ENCODE measurements at places on chromosomes 5 and 9. TPM values are rescaled to one million over a fixed set of nuclear protein-coding genes. Genes with fewer than 3 reads are reported as not detected.

Gene DDX4
- not detected for total RNA-seq

DNA sequence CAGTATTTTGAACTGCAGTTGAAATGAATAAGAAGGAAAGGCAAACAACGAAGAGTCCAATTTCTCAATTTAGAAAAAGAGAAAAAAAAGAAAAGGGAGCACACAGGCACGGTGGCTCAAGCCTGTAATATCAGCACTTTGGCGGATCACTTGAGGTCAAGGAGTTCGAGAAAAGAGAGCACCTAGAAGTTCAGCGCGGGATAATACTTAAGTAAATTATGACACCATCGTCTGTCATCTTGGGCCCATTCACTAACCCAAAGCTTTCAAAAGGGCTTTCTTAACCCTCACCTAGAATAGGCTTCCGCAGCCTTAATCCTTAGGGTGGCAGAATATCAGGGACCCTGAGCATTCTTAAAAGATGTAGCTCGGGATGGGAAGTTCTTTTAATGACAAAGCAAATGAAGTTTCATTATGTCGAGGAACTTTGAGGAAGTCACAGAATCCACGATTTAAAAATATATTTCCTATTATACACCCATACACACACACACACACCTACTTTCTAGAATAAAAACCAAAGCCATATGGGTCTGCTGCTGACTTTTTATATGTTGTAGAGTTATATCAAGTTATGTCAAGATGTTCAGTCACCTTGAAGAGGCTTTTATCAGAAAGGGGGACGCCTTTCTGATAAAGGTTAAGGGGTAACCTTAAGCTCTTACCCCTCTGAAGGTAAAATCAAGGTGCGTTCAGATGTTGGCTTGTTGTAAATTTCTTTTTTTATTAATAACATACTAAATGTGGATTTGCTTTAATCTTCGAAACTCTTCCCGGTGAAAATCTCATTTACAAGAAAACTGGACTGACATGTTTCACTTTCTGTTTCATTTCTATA is 602 bp upstream of the CD274 start:
- peak; percentile 6 for DNase-seq

Gene PRSS3
- total RNA-seq, result 0.79 TPM

DNA sequence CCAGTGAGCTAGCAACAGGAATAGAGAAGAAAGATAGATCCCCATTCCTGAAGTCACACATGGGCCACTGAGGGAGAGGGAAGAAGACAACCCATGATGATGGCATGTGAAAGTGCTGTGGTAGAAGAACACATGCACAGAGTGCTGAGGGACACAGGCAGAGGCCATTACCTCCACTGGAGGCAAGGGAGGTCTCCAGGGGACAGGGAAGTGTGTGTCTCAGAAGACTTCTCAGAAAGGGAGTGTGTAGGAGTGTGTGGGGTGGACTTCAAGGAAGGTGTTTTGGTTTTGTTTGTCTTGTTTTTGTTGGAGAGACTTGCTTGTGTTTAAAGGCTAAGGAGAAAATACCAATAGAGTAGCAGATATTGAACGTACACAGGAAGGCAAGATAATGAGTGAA is 77.0 kb upstream of the SMARCA2 start:
- no peak for DNase-seq

GRCh38 chr5:175548626-175549311 is 70.4 kb downstream of the SFXN1 start:
- DNase-seq, result no peak

DNA sequence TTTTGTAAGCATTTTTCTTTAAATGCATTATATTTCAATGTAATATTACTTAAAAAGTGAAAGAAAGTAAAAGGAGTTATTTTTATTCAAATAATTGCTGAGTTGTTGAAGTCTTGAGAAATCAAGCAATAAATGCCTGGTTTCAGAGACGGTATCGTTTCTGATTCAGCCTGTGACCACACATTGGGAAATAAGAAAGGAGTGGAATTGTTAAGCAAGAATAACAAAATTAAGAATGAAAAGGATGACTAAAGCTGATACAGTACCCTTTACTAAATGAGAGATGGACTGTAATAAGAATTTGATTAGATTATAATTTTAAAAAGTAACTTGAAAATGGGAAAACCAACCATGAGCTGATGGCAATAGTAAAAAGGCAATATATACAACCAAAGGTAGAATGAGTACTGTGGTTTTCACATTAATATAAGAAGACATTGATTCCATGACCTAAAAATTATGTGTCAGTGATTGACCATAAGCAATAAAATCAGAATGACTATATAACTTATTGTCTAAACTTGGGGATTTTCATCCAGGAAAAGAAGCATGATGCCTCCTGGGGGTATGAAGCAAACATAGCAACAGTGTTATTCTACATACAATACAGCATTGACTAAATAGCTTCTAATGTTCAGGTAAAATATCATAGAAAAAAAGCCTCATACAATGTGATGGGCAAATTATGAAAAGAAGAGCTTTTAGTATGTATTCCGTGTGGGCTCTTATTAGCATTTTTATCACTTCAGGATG is 101.9 kb upstream of the PRDM9 start:
- DNase-seq, result no peak

GRCh38 chr5:76367623-76368371 is 35.3 kb upstream of the IQGAP2 start:
- no peak for DNase-seq

- DNase-seq, result peak; percentile 93
Observed at GRCh38 chr5:32709750-32710549, 1.2 kb upstream of the NPR3 start.

DNA sequence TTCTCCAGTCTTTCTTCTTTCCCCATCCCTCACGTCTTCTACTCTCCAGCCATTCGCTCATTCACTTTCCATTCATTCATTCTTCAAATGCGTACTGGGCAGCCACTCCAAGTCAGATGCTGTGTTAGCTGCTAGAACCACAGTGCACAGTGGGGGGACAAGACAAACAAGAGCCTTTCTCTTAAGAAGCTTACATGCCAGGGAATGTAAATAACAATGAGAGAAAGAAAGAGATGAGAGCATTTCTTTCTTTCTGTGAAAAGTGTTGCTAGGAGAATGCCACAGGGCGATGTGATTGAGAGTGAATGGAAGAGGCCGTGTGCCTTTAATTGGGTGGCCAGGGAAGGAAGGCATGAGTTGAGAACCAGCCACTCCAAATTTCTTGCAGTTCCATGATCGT is 46.3 kb upstream of the SMIM23 start:
- no peak for DNase-seq

GRCh38 chr5:173534031-173534430 is 82.4 kb downstream of the BOD1 start:
- no peak for DNase-seq

Gene FOXD4L6
- not detected for total RNA-seq

DNA sequence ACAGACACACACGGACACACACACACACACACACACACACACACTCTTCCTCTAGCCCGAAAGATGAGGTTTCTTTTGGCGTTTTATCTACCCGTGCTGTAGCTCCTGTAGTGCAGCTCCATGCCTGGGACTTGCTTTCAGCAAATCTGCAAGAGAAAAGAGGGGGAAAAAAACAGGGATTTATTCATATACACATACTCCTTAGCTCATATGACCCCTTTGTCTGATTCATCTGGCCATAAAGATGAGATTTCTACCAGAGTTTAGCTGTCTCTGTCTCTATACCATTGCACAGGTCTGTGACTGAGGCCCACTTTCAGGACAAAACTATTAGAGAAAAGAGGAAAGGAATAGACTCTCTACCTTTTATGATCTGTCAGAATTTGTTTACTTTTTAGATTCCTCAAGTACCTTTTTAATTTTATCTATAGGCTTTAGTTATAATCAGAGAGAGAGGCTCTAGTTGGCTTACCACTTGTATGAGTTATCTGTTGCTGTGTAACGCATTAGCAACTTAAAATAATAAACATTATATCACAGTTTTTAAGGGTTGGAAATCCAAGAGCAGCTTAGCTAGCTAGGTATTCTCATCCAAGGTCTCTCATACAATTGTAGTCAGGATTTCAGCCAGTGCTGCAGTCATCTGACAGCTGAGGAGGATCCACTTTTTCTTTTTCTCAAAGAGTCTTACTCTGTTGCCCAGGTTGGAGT is 14.7 kb downstream of the SNX2 start:
- no peak for DNase-seq

GRCh38 chr9:29004988-29005387 is 1431.7 kb upstream of the C9orf72 start:
- DNase-seq, result no peak

Gene SCGB3A1
- total RNA-seq, result 1.1 TPM

Gene CDKN2AIPNL
- 19.0 TPM for total RNA-seq

Gene SAXO1
- 0.35 TPM for total RNA-seq

- DNase-seq, result no peak
Observed at GRCh38 chr5:137957948-137958347, 68.7 kb downstream of the PKD2L2 start.

Gene NIPSNAP3A
- 27.9 TPM for total RNA-seq

Gene SERF1B
- total RNA-seq, result 19.9 TPM

Gene PCA3
- total RNA-seq, result not detected

Gene CCNI2
- total RNA-seq, result 3.4 TPM

Gene TAF11L10
- total RNA-seq, result not detected

DNA sequence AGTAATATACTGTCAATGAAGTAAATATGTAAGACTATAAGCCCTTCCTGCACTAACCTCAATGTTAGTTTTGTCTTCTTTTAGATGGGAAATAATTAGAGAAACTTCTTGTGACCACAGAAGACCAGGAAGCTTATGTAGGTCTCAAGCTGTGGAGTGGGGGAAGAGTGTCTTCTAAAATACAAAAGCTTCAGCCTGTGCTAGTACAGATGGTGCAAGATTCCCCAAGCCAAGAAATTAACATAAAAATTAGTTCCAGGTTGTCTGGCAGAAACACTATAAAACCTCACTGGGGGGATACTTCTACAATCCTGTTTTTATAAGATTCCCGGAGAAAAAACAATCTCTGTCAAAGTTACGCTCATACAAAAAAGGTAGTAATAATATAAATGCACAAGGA is 103.6 kb downstream of the FNBP1 start:
- no peak for DNase-seq

- DNase-seq, result no peak
Observed at GRCh38 chr5:160445132-160445531, 23.5 kb downstream of the PTTG1 start.

GRCh38 chr9:125889112-125889475 is 141.9 kb downstream of the PBX3 start:
- DNase-seq, result peak; percentile 43

GRCh38 chr9:9893837-9894236 is 719.0 kb downstream of the PTPRD start:
- no peak for DNase-seq

- no peak for DNase-seq
Observed at GRCh38 chr9:104711604-104712003, 17.3 kb downstream of the OR13D1 start.

DNA sequence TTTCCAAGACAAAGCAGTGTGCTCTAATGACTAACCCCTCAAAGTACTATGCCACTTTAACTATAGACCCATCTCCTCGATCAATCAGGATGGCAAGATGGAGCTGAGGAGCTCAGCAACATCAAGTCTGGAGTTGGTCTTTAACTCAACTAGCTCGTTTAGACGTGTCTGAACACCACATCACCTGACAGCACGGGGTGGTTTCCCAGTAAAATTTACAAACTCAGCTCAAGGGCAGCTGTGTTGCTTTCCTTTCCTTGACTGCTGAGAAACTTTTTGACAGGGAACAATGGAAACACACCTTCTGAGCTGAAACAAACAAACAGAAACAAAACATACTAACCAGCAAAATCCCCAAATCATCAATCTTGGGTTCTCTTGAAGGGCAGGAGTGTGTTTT is 202.5 kb downstream of the NTRK2 start:
- DNase-seq, result no peak

GRCh38 chr5:7805379-7805778 is 45.6 kb downstream of the CFAP90 start:
- no peak for DNase-seq

Gene GDNF
- 0.88 TPM for total RNA-seq

Gene C5orf58
- not detected for total RNA-seq

Gene TUSC1
- total RNA-seq, result 17.6 TPM

- DNase-seq, result no peak
Observed at GRCh38 chr9:35548571-35548970, 56.5 kb upstream of the TESK1 start.

Gene OLFML2A
- 12.2 TPM for total RNA-seq

Gene CACFD1
- 37.3 TPM for total RNA-seq

Gene PDE8B
- total RNA-seq, result 4.5 TPM

GRCh38 chr9:19568946-19569345 is 160.1 kb downstream of the ACER2 start:
- DNase-seq, result peak; percentile 17

Gene FAM120A
- 127 TPM for total RNA-seq

Gene PCDHGB2
- total RNA-seq, result 4.0 TPM

- DNase-seq, result no peak
Observed at GRCh38 chr5:112717506-112718082, 20.1 kb upstream of the APC start.

DNA sequence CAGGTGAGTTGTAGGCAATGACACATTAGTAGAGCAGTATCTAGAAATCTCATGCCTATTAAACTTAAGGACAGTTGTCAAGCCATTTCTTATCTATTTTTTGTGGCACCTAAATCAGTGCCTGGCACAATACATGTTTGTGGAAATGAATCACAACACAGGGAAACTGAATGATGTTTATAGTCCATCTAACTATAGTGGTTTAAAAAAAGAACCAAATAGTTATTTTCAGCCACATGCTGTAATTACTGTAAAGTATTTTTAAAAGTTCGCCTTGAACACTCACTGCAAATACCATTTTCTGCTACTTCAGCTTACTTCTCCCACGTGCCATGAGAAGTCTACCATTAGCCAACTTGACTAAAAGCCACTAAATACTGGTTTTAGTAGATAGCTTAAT is 21.9 kb downstream of the FNBP1 start:
- no peak for DNase-seq

DNA sequence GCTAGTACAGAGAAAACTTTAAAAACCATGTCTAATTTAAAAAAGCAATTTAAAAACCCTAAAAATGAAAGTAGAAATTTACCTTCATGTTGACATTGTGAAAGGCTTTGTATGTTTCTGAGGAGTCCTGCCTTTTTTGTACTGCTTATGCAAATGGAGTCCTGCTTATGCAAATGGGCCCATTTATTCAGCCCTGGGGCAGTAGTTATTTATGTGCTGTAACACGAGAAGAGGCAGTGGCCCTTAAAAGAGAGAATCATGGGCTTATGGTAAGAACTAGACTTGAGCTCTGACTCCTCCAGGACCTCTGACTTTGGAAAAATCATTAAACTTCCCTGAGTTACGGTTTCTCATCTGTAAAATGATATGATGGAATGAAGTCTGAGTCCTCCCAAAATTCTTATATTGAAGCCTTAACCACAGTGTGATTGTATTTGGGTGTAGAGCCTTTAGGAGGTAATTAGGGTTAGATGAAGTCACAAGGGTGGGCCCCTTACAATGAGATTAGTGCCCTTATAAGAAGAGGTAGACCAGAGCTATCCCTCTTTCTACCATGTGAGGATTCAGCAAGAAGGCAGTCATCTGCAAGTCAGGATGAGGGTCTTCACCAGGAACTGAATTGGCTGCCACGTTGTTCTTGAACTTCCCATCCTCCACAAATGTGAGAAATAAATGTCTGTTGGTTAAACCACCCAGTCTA is 447.8 kb upstream of the CD180 start:
- DNase-seq, result no peak
